Activated CD4-positive, alpha-beta T cell treated with anti-CD3 and anti-CD28 coated beads, Interleukin-2, amount 50 U/mL, for 4 hours (primary cell): ENCODE measurements at places on chromosomes 1 and 21.

DNA sequence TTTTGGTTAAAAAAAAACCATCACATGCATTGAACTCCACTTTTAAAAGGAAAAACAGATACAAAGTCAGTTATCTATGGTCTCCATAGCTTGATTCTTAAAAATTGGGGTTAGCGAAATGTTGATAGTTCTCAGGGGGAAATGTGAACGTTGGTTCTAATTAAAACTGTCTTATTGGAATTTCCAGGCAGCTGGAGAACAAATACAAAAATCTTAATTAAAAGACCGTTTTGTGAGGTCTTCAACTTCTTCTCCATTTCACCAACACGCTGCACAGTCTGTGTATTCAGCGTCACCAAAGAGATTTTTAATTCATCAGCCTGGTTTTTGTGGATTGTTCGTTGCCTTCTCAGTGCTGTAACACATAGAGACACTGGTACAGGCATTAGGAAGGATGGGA lies 99.3 kb upstream of the COA6 start:
- DNase-seq, result no peak

GRCh38 chr1:172545396-172546004 lies 12.6 kb downstream of the SUCO start:
- DNase-seq, result no peak

DNA sequence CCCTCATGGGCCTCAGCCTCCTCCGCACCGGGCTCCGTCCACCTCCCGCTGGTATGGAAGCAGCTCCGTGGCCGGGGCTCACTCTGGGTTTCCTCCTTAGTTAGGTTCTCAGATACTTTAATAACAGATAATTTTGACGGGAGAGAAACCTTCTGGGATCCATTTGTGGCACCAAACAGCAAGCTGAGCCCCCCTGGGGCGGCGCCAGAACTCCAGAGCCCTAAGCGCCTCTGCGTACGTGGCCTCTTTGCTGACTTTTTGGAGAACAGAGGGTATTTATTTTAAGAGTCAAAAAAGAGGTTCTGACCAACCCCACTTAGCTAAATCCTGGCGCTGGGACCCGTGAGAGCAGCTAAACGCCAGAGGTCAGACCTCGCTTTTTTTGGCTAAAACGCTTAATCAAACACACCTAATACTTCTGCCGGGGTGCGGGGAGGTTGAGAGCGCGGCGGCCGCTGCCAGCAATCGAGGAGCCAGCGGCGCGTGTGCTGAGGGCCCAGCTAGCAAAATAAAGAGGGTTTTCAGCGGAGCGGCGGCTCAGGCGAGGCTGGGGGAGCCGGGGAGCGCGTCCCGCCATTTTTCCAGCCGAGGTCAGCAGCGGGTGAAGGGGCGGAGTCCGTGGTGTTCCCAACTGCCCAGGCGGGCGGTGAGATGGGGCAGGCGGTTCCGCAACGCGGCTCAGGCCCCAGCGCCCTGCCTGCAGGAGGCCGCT lies 171.7 kb downstream of the PRDM16 start:
- DNase-seq, result no peak

GRCh38 chr1:8202182-8202905 lies 115.6 kb upstream of the SLC45A1 start:
- DNase-seq, result no peak

GRCh38 chr1:63557365-63557987 lies 34.2 kb downstream of the EFCAB7 start:
- DNase-seq, result no peak

DNA sequence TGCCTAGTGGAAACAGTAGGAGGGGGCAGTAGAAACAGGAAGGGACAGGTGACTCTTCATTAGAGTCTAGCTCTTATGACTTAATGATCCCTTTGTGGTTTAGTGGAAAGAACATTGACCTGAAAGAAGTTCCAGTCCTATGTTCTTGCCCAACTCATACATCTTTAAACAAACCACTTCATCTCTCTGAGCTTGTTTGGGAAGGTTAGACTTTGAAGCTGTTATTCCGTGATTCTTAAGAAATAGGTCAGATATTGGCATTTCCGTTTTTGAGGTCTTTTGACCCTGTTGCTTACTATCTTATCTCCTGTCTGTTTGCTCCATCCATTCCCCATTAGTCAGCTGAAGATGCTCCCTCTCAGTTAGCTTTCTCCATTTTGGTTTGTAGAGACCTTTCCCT lies 38.5 kb downstream of the MTR start:
- no peak for DNase-seq

- DNase-seq, result no peak
Observed at GRCh38 chr1:164785841-164786534, 227.0 kb downstream of the PBX1 start.

DNA sequence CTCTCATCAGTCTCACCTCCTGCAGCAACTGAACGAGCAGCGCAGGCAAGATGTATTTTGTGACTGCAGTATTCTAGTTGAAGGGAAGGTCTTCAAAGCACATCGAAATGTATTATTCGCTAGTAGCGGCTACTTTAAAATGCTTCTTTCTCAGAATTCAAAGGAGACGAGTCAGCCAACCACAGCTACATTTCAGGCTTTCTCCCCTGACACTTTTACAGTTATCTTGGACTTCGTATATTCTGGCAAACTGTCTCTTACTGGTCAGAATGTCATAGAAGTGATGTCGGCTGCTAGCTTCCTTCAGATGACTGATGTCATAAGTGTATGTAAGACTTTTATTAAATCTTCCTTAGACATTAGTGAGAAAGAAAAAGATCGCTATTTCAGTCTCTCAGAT lies 53.7 kb downstream of the ZBTB8A start:
- DNase-seq, result no peak

DNA sequence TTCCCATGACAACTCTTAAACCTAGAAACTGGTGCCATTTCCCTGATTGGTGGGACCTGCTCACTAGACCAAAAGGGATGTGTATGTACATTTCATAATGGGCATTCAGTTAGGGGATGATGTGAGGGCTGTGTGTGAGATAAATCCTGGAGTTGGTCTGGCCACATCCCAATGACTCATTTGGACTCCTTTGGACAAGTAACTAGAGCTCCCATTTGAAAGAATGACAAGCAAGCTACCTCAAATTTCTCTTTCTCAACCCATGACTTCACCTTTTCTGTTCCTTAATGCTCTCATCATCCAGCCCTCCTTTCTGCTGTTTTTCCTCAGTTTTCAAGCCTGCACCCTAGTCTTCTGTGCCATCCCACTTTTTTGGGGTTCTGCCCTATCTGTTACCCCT lies 27.9 kb downstream of the EBNA1BP2 start:
- DNase-seq, result no peak

DNA sequence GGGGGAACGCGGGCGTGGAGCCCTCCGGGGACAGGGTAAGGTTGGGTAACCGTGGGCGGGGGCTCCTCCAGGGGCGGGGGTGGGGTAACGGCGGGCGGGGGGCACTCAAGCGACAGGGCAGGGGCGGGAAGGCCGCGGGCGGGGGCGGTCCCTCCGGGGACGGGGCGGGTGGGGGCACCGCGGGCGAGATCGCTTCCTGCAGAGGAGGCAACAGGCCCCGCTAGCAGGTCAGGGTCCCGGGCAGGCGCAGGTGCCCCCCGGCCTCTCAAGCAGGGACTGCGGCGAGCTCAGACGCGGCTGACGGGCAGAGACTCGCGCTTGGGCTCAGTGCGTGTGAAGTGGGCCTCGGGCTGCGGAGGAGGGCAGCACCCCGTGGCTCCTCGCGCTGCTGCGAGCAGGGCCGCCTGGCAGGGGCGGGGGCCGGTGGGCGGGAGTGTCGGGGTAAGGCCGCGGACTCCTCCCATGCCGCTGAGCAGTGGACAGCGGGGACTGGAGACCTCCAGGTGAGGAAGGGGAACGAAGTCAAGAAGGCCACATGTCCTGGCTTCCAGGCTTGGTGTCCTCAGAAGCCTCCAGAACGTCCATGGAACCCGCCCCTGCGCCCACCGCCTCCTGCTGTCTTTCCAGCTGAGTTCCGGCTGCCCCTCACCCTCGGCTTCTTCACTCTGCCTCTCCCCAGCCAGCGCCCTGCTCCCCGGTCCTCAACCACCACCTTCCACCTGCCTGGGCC lies 627 bp upstream of the GNB1 start:
- peak; percentile 73 for DNase-seq

GRCh38 chr1:44970317-44970716 lies 16.1 kb downstream of the EIF2B3 start:
- DNase-seq, result no peak

DNA sequence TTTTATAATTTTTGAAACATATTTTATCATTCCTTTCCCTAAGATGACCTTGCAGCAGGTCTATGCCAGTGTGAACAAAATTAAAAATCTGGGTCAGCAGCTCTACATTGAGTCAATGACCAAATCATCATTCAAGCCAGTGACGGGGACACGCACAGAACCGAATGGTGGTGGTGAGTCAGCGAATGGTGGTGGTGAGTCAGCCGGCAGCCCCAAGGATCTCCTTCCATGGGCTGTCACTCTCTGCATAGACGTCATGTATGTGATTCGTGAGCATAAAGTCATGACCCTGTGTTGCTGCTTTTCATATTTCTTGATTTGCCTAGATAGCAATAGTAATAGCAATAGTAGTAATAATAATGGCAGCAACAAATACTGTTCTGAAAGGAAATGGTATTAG lies 26.3 kb downstream of the PER3 start:
- no peak for DNase-seq

DNA sequence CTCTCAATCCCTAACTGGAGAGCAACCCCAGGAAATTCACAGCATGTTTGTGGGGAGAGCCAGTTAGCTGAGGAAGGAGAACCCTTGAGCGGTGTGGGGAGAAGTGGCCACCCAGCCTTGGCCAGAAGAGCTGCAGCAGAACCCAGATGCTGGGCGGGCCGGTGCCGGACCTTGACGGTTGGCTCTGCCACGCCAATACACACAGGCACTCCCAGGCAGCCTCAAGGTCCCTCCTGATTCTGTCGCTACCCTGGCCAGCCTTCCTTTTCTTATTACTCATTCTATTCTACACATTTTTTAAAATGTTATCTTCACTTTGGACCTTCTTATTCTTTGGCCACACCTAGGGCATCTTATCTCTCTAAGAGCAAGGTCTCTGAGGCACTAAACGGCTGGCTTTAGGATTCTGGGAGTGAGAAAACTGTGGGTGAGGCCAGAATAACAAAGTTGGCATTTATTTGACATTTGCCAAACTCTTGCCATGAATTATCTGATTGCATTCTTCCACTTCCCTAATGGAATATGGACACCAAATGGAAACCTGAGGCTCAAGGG lies 50.4 kb upstream of the GPR37L1 start:
- no peak for DNase-seq

GRCh38 chr1:77757066-77757584 lies 2.5 kb downstream of the USP33 start:
- DNase-seq, result no peak

DNA sequence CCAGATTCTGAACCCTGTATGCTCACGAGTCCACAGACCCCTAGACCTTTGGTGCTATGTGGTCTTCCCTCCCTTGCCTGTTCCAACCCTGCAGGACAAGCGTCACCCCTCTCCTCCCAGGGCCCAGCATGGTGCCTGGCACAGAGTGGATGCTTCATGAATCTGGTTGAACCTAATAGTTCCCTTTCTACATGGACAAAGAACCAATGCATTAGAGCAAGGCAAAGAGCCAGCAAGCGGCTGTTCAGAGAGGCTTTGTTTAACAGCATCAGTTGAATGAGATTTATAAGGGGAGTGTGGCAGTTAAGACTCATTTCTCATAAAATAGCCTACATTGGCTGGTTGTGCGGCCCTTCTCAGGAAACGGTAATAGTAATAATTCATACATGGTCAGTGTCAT lies 14.9 kb downstream of the SLC26A9 start:
- DNase-seq, result no peak

DNA sequence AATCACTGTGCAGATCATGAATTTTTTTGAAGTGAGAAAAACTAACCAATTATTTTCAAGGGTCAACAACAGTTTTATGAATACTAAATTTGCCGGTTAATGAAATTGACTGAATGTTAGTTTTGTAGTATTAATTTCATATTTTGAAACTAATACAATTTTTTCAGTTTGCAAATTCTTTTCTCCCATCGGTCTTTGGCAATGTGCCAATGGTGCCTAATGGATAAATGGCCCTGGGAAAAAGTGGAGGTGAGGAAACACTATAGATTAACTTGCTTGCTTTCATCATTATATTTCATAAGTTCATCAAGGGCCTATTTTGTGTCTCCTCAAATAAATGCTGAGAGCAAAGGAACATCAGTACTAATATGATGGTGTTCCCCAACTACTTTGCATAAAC lies 4.1 kb downstream of the C1orf141 start:
- DNase-seq, result no peak

DNA sequence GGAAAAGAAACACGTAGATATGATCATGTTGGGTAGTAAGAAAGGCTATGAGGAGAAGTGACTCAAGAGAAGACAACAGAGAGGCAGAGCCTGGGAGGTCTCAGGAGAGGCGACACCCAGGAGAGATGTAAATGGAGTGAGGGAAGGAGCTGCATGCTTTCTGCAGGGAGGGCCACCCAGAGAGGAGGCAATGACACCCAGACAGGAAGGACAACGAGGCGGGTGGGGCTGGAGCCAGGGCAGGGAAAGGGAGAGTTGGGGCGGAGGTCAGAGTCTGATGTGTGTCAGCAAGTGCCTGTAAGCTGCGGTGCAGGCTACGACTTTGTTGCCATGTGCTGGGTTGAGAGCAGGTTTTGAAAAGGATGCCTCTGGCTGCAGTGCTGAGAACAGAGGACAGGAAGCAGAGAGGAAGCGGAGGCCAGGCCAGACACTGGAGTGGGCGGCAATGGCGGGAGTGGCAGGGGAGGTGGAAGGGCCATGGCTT lies 31.3 kb downstream of the SLC1A7 start:
- no peak for DNase-seq

GRCh38 chr21:45740491-45741357 lies 97.2 kb downstream of the PCBP3 start:
- DNase-seq, result no peak

DNA sequence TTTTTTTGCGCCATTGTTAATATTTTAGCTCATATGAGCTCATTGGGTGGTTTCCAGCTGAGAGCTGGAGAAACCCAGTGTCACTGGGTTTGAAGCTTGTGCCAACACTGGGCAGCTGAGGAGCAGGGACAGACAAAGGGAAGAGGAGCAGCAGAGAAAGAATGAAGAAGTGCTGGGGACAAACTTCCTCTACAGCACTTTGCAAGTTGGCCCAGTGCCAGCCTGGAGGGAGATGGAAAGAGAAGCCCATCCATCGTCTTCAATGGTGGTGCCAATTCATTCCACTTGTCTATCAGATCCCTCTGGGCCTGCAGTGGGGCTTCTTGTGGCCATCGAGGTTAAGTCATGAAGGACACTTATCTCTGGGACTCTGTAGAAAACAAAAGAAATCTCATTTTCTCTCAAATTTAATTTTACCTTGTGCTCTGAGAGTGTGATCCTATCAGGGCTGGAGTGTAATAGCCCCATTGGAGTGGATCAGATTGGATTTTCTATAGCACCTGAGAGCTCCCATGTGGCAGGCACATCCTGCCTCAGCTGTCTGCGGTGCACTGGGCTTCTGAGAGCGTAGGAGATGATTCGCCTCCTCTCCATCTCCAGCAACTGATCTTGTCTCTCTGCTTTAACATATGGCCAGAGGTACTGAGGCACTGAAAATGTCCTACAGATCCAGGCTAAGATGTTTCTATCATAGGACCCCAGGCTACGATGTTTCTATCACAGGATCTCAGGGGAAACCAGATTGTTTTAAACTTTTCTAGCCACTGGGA lies 114.7 kb downstream of the TNR start:
- no peak for DNase-seq
